HS-27A (cell line): ENCODE measurements at places on chromosomes 1 and 21.

DNA sequence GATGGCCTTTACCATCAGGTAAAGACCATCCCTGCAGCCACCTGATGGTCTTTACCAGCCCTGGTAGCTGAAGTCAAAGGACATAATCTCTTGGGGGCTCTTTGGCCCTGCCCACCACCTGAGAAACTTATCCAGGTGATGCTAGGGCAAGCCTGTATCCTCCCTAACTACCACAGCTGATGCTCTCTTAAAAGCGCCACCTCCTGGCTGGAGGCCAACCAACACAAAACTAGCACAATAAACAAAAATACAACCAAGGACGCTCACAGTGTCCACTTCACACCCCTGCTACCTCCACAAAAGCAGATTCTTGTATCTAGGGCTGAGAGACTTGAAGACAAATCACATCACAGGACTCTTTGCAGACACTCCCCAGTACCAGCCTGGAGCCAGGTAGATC lies 357.1 kb upstream of the POU3F1 start:
- no peak for DNase-seq

DNA sequence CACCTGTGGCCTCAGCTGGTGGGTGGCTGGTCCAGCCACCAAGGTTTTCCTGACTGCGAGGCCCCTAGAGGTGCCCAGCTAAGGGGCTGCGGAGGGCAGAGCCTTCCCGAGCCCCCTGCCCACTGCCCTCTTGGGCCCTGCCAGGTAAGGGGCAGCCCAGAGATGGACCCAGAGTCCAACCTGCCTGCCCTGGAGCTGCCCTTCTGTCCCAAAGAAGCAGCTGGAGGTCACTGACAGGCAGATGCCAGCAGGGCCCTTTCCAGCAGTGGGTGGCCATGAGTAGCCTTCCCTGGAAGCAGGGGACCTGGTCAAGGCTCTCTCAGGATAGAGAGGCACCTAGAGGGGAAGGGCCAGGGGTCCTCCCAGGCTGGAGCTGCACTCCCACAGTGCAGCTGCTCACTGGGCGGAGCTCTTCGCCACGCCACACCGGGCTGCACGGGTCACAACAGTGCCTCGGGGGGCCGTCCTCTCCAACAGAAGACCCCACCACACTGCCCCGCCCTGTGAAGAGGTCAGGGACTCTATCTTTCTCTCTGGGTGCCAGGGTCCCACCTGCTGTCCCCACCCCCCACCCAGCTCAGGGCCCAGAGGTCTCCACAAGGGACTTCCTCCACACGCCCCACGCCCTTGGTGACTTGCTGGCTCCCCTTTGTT lies 10.9 kb upstream of the GNB1 start:
- no peak for DNase-seq

GRCh38 chr1:230113593-230114236 lies 46.7 kb downstream of the GALNT2 start:
- DNase-seq, result peak; percentile 67

DNA sequence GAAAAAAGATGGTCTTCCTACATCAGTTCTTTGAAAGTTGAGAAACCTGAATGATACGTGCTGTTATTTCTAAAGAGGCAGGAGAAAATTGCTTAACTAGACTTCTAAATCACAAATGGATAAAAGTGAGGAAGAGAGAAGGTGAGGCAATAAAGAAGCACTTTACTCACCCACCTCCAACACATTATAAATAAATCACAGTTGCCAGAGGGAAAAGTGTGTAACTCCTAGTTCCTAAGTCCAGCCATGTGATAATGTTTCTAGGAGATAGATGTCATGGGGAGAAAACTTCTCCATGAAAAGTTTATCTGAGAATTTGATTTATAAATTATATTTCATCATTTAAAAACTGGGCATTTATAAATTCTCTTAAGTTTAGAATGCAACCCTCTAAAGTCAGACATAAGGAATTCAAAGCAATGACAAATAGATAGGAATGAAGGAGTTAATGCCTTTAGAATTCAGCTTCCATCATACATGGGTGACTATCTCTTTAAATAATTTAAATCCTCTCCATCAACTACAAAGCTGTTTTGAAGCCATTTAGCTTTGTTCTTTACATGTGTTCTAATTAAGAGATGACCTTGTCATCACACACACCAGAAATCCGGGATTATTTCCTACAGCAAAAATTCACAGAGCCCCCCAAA lies 60.0 kb downstream of the NRIP1 start:
- no peak for DNase-seq

DNA sequence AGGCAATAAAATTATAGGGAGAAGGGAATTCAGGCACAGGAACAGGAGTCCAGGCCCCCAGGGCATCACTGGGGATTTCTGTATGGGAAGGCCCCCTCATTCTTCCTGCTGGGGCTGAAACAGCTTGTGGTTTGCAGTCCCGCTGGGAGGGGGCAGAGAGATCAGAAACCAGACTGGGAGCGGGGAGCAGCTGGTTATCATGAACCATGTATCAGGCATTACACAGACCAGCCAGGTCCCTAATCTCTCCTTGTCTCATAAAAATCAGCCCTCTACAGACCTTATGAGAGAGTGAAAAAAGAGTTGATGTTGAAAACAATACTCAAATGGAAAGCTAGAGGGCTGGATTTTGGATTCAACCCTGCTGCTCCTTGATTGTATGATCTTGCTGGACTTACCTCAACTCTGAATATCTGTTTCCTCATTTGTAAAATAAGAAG lies 93.4 kb upstream of the F3 start:
- DNase-seq, result no peak

DNA sequence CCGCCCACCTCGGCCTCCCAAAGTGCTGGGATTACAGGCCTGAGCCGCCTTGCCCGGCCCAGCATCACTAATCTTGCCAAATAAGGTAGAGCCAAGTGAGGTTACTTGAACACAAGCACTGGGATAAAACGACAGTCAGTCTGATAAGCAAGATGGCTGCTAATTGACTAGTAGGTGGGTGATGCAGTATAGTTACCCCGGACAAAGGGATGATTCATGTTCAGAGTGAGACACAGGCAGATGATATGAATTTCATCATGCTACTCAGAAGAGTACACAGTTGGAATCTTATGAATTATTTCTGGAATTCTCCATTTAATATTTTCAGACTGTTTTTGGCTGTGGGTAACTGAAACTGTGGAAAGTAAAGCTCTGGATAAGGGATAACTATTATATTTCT lies 178.4 kb downstream of the USP25 start:
- no peak for DNase-seq

DNA sequence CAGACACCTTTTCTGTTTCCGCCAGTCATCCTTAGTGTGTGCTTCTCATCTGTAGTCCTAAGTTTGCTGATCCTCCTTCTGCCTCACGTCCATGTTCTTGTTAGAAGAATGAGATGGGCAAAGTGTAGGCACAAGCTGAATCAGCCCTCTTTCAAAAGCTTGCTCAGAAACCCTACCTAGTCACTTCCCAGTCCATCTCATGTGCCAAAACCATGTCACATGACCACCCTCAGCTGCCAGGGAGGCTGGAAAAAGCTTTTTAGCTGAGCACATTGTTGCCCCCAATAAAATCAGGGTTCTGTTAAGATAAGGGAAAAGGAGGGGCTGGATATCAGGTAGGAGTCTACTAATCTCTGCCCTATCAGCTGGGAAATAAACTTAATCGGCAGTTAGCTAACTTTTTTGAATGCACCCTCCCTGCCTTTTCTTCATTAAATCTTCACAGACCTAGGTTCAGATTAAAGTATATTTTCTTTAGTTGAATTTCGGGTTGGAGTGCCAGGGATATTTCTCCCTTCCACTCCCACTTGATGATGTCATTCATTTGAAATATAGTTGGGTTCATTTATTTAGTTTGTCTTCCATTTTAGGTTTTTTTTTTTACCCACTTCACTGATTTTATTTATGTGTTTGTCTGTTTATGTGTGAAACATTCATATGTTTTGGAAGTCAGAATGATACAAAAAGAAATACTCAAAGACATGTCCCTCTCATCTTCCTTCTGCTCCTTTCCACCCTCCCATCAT lies 129.2 kb downstream of the ROR1 start:
- no peak for DNase-seq

DNA sequence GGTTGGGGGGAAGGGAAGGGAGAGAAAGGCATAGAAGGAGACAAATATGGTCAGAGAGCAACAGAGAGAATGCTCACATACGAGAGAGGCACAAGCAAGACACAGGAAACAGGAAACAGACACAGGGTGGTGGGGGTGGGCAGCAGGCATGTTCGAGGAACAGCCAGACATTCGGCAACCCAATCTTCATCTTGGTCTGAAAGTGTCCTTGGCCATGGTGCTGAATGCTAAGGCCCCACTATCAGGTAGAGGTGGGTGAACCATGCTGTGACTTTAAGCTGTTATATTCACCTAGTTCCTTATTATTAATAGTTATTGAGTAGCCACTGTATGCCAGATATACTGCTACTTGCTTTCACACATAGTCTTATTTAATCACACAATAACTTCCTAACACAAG lies 109.2 kb downstream of the DDX20 start:
- DNase-seq, result no peak

DNA sequence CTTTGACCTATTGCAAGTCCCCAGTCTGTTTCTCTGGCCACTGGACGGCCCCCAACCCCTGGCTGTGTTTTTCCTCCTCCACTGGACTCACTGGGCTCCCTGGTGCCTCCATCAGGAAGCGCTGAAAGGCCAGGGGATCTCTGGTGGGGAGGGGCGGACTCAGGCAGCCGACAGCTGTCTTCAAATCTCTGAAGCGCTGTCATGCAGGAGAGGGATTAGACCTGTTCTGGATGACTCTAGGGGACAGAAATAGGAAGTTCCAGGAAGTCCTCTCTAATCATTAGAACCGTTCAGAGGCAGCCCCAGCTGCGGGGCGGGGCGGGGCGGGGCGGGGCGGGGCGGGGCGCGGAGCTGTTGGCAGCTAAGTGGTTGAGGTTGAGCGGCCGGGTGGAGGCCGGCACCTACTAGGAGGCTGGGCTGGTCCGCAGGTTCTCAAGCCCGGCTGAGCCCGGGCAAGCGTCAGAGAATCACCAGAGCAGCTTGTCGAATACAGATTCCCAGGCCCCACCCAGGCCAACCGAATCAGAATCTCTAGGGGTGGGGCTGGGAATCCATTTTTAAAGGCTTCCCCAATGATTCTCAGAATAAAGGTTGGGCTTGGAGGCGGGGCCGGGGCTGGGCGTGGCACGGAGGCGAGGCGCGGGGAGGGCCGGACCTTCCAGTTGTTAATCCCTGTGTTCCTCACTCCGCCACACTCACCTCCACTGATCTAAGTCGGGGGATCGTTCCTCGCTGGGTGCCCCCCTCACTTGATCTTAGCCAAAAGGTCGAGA lies 11.4 kb upstream of the PHLDA3 start:
- no peak for DNase-seq

- peak; percentile 12 for DNase-seq
Observed at GRCh38 chr1:150066838-150067183, 765 bp upstream of the VPS45 start.

DNA sequence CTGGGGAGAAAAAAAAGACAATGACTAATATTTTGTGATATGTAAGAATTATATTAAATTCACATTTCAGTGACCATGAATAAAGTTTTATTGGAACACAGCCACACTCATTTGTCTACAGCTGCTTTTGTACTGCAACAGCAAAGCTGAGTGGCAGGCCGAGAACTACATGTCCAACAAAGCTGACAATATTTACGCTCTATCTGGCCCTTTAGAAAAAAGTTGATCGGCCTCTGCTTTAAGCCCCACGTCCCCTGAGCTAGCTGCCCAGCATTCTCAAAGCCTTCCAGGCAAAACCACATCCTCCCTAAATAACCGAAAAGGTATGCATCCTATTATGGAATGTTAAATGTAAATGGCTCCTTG lies 8.6 kb downstream of the SLC2A1 start:
- DNase-seq, result peak; percentile 83

GRCh38 chr1:18111605-18112297 lies 4.2 kb downstream of the IGSF21 start:
- DNase-seq, result no peak

DNA sequence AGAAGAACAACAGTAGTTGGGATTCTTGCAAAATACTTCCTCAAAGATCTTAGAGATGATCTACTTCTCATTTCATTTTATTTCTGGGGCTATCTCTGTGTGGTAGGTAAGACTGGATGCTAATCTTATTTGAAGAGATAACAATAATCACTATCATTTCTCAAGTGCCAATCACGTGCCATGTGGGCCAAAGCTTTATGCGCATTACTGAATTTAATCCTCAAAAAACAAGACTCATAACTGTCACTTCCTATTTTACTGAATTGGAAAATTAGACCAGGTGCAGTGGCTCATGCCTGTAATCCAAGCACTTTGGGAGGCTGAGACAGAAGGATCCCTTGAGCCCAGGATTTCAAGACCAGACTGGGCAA lies 121.7 kb downstream of the KCNN3 start:
- DNase-seq, result no peak

- no peak for DNase-seq
Observed at GRCh38 chr1:1331068-1331965, at the start of gene TAS1R3. TAS1R3 (plus strand) TSS chr1:1331280; CDS start chr1:1331346, 66 bp downstream.

DNA sequence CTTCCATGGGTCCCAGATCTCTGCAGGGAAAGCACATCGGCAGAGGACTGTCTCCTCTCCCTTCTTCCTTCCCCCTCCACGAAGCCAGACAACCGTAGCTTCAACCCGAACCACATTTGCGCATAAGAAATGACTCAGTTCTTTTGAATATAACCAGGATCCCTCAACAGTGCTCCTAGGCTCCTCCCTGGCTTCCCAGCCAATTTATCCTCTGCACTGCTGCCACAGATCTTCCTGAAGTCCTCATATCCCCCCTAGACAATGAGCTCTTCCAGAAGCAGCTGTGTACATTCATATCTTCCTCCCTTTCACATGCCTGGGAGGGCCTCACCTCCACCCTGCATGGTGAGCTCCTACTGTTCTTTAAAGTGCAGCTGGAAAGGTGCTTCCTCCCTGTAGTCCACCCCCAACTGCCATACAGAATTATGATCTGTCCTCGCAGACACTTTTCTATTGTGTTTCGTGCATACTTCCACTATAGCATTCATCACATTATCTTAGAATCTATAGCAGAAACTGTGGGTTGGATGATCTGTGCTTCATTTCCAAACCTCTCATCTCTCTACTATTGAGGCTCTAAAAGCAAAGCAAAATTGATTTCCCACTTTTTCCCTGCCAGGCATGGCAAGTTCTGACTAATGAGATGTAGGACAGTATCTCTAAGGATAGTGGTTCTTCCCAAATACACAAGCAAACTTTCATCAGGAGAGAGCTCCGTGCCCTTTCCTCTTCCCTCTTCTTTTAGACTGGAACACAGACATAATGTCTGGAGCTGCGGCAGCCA lies 179.3 kb upstream of the HMGB4 start:
- DNase-seq, result no peak
